ENCODE measurements at places on chromosomes 7 and 10.

GRCh38 chr10:70753026-70753663 is 32.0 kb downstream of the TBATA start:
- no peak for DNase-seq

- no peak for DNase-seq
Observed at GRCh38 chr10:80453056-80453841, 861 bp upstream of the TSPAN14 start.

DNA sequence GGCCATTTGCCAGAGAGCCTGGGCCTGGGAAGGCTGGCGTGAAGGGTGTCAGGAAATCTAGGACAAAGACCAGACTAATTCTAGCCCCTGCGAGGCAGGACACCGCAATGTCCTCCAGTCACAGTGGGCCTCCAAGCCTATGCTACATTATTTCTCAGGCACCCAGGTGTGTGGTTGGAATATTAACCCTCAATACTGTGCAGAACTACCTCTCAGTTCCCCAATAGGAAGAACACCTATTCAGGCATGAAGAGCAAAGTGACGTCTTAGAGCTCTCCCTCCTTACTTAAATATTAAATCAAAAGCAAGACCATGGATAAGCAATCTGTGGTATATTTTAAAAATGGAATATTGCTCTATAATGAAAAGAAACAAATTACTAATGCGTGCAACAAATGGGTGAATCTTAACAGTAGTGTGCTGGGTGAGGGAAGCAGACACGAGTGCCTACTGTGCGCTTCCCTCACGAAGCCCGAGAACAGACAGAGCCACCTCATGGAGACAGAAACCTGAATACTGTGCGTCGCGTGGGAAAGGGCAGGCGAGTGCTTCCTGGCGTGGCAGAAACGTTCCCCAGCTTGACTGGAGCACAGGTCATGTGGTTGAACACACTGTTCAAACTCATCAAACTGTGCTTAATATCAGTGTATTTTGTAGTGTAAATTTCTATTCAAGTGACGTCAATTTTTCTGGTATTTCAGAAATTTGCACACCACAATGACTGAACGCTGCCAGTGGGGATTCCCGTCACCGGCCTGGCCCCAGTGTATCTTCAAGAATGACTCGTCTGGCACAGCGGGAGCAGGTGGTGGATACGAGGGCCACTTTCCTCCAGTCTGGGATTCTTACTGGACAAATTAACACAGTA is 15.5 kb upstream of the PTPRN2 start:
- DNase-seq, result peak; percentile 24

GRCh38 chr7:70920876-70921275 is 211.1 kb upstream of the GALNT17 start:
- DNase-seq, result no peak

DNA sequence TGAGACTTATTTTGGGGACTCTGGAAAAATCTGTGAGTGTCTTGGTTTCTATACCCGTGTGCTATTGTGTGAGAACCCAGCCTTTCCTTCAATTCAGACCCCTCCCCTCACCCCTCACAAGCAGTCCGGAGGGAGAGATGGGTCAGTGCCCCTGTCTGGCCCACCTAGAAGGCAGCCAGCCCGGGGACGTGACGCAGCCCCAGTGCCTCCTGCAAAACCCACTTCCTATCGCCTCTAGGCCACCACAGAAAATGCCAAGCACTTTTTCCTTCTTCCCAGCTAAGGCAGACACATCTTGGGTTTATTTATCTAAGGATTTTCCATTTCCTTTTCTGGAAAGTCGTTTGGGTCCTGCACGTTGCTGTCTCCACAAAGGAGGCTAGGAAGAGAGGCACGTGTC is 11.6 kb upstream of the AQP1 start:
- DNase-seq, result no peak

GRCh38 chr7:66667023-66667728 is 38.5 kb downstream of the KCTD7 start:
- no peak for DNase-seq

GRCh38 chr7:12949060-12949931 is 261.9 kb downstream of the ARL4A start:
- no peak for DNase-seq

- no peak for DNase-seq
Observed at GRCh38 chr10:31524460-31524859, 205.4 kb downstream of the ZEB1 start.

GRCh38 chr7:137753948-137754851 is 92.6 kb downstream of the DGKI start:
- no peak for DNase-seq

- DNase-seq, result no peak
Observed at GRCh38 chr7:124263232-124263827, 230.5 kb upstream of the TMEM229A start.

DNA sequence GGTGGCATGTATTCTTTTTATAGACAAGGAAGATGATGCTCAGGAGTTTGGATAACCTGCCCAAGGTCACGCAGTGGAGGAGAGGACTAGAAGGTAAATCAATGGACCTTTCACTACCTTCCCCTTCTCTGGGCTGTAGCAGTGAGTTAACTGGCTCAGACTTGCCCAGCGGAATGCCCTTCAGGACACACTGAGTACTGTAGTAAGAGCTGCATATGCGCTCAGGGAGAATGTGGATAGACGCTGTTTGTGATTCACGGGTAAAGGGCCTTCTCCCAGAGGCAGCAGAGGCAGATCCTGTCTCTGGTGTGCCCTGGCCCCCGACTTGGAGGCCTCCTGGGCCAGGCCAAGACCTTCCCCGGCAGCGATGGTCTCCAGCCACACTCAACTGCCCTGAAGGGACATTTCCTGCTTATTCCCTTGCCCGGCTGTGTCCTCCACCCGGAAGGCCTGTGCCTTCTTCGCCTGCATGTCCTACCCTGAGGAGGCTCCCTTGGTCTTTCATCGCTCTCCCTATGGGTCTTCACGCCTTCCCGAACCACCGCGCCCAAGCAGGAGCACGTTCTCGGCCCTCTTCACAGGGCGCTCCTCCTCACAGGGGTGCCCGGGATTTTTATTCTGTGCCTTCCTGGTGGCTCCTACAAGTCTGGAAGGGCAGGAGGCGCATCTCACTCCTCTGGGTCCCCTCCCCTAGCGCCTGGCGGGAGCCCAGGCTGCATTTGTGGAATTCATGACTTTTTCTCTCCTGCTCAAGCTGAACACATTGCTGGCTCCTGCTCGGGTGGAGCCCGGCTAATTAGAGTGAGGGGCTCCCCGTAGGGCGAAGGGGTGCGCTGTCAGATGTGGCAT is 1.8 kb upstream of the IKZF1 start:
- DNase-seq, result no peak

DNA sequence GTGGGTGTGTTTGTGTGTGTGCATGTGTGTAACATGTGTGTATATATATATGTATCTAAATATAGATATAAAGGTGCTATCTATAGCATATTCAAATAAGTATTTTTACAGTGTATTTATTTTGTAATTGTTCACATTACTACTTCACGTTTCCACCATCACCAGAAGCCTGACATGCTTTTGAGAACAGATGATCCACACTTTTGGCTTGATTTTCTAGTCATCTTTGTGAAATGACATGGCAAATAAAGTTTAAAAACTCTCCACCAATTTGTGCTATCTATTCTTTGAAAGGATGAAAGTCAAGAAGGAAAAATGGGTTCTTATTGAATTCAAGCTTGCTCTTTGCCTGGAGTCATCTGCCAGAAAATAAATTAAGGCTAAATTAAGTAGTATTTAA is 294.0 kb upstream of the AKR1E2 start:
- no peak for DNase-seq

DNA sequence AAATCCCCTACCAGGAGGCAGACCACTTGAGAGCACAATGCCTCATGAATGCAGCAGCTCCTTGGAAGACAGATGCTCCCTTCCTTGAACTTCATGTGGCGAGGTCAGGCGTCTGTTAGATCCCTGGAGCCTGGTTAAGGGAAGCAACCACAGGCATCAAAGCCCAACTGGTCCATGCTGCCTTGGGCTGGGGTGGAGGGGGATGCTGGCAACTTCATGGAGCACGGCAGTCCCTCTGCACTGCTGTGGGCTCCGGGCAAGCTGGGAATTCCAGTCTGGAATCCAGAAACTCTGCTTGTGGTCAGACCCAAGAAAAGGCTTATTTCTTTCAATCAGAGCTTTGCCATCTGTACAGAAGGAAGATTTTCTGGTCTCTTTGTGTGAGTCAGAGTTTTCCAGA is 130.4 kb downstream of the PFKFB3 start:
- DNase-seq, result no peak
